Activated T-cell treated with anti-CD3 and anti-CD28 coated beads for 1 hour (primary cell): ENCODE measurements at places on chromosomes 2 and 18.

- no peak for DNase-seq
Measured at GRCh38 chr2:150981826-150982225, 279.8 kb downstream of the RBM43 start.

GRCh38 chr2:37880551-37880950, 44.5 kb upstream of the RMDN2 start:
- no peak for DNase-seq

DNA sequence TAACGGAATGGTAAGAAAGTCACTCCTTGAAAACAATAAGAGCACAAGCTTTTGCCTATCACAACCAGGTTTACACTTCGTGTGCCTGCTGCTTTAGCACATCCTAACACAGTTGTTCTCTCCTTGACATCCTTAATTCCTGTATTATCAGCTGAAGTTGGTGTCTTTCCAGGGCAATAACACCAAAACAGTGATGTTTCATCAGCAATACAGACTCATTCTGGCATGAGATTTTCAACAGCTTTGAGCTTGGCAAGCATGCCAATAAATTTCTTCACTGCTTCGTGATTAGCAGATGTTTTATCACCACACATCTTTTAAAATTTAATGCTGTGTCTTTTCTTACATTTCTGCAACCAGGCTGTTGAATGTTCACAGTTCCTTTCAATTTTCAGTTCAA, 148.4 kb downstream of the EIPR1 start:
- DNase-seq, result no peak

- no peak for DNase-seq
Measured at GRCh38 chr18:23033056-23033455, 99.9 kb downstream of the RBBP8 start.

DNA sequence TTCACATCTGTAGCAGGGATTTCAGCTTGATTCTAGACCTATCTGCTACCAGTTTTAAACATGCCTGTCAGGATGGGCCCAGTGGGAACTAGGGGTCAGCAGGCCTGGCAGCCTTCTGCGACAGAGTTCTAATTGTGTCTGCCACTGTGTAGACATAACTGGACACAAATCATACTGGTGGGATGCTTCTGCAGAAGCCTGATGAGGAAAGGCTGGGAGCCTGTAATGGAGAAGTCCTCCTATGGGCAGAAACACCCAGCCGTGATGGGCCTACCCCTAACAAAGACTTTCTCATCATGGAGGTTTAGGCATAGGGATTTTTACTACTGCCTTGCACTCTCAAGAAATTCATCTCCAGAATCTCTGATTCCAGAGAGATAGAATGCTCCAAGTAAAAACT, 166.9 kb downstream of the PDE11A start:
- DNase-seq, result no peak

- no peak for DNase-seq
Measured at GRCh38 chr2:154827286-154827685, 128.8 kb downstream of the KCNJ3 start.

DNA sequence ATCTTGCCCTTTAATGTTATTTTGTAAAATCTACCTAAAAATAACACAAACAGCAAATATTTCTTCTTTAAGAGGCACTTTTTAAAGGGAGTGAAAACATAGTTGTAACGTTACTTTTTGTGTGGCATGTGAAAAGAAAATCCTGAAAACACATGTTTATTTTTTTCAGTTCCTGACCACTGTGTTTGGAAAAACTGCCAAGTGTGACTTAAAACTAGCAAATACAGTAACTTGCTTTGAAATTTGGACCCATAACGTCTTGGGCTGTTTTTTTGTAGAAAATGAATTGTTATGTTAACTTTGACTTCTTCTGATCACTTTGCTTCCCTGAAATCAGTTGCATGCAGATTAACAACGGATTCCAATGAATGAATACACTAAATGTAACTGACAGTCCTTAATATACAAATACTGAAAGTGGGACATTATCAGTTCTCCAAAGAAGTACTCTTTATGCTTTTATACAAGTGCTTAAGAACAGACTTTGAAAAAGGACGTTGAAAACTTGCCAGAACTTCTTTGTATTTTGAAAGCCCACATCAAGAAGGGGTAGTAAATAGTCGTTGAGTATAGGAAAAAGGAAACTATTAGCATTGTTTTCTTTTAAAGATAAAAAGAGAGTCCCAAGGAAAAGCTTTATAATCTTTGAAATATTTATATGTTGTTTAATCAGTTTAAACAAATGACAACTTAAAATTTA, 96.1 kb upstream of the ZEB2 start:
- DNase-seq, result no peak

GRCh38 chr2:3248754-3249475, 128.7 kb downstream of the EIPR1 start:
- no peak for DNase-seq

GRCh38 chr18:8480506-8481328, 128.5 kb upstream of the RAB12 start:
- DNase-seq, result no peak

DNA sequence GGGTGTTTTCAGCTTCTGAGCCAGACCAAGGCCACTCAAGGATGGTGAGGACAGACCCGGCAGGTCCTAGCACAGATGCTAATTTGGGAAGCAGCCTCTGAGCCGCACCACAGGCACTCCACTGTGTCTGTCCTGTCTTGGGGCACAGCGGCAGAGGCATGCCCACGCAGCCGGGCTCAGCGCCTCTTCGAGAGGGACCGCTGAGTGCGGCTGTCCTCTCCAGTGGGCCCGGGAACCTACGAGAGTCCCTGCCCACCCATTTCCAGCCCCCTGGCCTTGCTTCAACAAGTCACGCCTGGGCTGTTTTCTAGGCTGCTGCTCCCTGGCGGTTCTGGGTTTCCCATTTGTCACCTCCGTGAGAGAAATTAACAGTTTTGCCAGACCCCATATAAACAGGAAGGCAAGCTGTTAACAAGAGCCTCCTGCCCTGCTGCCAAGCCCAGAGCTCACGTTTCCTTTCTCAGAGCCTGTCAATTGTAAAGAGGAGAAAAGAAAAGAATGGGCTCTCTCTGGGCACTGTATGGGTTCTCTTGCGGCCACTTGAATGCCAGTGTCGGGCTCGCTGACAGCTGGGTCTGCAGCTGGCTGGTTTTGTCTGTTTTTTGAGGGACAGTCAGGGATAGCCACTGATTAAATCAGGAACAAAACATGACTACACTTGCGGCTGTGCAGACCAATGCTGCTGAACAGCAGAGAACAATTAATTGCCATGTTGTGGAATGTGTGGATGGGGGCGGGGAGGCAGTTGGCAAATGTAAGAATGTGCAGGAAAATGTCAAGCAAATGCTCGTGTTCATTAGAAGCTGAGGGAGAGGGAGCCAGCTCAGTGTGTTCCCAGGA, 30.6 kb downstream of the TMEM17 start:
- DNase-seq, result no peak

GRCh38 chr2:227366769-227367426, 12.2 kb downstream of the TM4SF20 start:
- no peak for DNase-seq

- DNase-seq, result no peak
Measured at GRCh38 chr2:208711598-208711997, 305.0 kb downstream of the PTH2R start.

DNA sequence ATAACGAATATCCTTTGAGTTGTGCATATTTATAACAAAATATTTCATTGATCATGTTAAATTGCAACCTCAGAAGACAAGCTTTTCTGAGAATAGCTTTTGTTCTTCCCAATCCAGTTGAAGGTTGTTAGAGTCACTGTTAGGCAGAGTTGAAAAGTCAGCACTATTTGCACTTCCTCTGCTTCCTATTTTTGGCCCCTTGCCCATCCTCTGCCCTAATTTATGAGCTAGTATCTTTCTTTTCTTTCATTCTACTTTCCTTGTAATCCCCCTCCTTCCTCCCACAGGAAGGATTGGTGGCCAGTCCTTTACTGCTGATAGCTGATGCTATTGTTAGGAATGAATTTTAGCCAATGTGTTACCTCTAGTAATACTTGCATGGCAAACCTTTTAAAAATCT, 4.9 kb downstream of the RALB start:
- DNase-seq, result no peak

GRCh38 chr2:67075530-67076238, 321.4 kb upstream of the ETAA1 start:
- DNase-seq, result no peak

GRCh38 chr2:27071990-27072830, 756 bp upstream of the OST4 start:
- DNase-seq, result no peak

DNA sequence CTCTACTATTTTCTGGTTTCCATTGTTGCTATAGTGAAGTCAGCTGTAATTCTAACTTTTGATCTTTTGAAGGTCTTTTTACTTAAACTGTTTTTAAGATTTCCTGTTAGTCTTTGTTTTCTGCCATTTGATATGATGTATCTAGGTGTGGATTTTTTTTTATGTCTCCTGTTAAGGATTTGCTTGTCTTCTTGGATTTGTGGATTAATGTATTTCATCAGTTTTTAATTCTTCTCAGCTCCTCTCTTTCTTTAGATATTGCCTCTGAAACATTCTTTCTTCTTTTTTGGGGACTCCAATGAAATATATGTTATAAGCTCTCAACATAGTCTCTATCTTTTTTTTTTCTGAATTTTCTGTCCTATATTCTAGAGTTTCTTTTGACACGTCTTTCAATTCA, 24.8 kb upstream of the THUMPD2 start:
- no peak for DNase-seq

GRCh38 chr2:48313036-48313877, 216.7 kb upstream of the STON1 start:
- no peak for DNase-seq

DNA sequence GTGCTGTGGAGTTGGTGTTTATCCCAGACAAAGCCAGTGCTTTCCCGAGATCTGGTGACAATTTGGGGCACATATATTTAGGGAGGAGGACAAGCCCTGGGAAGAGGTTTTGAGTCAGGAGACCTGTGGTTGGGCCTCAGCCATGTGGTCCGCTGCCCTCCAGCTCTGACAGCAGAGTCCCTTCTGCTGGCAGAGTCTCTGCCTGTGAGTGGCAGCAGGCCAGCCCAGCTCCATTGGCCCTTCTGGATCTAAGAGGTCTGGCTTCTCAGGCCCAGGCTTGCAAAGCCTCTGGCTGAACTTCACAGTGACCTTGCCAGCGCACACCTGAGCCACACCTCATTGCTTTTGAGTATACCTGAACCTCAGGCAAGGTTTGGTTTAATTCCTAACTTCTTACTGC, 115.3 kb downstream of the BCL2L11 start:
- DNase-seq, result no peak

DNA sequence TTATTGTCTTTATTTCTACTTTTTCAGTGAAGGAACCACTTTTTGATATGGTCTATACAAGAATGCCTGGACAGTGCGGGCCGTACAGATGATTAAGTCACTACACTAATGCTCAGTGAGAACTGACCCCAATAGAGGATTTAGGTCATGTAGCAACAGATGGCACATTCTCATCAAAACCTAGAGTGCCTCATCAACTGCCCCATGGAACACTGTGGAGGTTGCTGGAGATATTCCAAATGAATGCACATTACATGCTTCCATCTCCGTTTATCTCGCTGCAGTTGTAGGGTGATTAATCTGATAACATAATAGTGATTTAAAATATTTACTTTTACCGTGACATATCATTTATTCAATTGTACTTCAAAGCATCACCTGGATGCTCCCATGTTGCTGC, 41.8 kb upstream of the COPS8 start:
- DNase-seq, result no peak

- no peak for DNase-seq
Measured at GRCh38 chr2:217366966-217367365, 507.1 kb upstream of the TNP1 start.

DNA sequence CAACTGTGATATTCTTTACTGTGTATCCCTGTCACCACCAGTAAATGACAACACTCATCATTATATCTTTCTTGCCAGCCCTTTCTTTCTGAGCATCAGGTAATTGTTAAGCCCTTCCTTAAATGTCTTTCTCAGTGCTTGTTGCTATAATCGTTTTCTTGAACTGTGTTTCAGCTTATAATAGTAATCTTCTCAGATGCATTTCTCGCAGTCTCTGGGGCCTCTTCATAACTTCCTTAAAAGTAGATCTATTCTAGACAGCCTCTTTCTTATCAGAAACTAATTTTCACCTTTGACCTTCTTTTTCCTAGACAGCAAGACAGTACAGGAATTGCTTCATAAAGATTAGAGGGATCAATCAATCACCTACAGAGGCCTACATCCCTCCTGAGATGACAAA, 648.1 kb downstream of the CPS1 start:
- DNase-seq, result no peak

DNA sequence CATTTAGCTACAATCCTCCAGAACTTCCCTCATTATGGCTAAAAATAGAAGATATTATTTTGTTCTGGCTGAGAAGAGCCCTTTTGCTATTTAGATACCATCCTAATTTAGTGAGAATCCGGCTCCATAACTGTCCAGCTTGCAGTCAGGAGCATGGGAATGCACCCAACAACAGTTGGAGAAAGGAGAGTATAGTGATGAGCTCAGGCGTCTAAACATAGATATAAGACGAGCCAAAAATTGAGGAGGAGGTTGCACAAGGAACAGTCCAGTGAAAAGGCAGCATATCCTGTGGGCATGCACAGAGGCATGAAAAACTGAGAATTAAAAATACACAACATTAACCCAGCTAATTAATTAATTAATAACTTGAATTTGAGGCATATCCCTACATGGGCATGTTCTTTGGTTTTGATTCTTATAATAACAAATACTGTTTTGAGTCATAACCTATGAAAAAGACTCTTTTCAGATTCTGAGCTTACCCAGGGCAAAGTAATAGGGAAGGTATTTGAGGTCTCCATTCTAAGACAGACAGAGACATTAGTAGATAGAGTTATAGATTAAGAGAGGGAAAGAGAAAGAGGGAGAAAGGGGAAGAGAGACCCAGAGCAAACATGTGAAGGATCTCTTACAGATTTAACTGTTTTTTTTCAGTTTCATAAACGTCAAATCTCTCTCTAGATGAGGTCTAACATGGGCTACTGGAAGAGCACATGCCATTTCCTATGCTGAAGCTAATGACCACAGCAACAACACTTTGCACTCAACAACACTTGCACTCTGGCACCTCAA, 311.2 kb downstream of the OSR1 start:
- no peak for DNase-seq
